HCEC 1CT (cell line): ENCODE measurements at places on chromosomes 2 and 18.

GRCh38 chr2:67453310-67453709 lies 56.2 kb downstream of the ETAA1 start:
- DNase-seq, result peak; percentile 17

DNA sequence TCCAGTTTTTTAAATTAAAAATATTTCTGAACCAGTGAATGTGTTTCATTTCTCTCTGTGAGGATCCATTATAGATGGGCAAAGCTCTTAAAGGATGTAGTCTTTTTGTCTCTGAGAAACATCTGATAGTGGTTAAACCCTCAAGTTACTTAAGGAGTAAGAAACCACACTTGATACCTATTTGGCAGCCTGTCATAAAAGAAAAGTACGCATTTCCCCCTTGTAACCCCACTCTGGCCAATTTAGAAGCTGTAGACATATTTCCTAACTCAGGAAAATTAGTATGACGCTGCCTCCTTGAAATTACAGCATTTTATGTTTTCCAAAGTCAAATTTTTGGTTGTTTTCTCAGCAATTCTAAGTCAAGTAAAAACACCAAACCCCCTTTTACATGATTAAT lies 2.0 kb downstream of the STAT4 start:
- no peak for DNase-seq

- DNase-seq, result no peak
Measured at GRCh38 chr2:236862961-236863728, 222.5 kb upstream of the COPS8 start.

DNA sequence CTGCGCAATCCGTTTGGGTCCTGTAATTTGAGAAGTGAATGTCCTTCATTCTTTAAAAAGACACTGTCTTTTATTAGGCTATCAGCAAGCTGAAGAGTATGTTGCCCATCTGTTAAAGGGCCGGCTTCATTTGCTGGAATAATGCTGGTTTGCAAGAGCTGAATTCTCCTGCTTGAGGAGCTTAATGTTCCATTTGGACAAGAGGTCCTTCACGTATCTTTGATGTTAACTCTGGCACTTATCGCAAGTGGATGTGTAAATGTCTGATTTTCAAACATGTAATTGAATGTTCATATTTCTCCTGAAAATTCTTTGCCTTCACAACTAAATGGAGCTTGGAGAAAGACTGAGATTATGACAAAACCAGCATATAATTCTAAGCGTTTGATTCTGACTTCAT lies 280.8 kb upstream of the NRP2 start:
- no peak for DNase-seq

DNA sequence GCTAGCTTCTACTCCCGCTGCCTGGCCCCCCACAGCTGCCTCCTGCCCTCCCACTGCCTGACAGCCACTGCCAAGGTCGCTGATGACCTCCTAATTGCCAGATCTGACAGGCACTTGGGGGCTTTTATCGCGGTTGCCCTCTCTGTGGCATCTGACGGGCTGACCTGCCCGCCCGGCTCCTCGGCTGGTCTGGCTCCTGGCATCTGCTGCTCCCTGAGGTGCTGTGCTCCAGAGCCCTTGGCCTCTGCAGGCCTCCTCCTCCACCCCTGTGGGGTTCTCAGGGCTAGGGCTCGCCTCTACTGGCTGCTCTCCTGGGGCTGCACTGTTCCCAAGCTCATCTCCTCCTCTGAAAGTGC lies 43.1 kb downstream of the INHBB start:
- DNase-seq, result no peak

- no peak for DNase-seq
Measured at GRCh38 chr2:70999362-70999761, 4.7 kb upstream of the TEX261 start.

- DNase-seq, result no peak
Measured at GRCh38 chr2:166152064-166152463, 24.2 kb upstream of the SCN1A start.

DNA sequence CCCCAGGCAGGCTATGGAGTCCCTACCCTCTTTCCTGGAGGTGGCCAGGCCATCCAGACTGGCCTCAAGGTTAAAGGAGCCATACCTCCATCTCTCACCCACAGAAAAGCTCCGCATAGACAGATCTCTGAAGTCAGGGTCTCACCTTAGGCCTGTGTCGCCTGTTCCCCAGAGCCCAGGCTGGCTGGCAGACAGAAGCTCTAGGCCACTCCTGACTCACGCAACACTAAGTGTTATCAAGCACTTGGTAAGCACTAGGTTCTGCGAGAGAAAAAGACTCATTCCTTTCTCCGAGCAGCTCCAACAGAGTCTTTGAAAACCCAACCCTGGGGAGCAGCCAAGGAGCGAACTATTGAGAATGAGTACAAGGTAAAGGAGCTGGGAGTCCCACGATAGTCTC lies 6.1 kb downstream of the SMAD7 start:
- no peak for DNase-seq

- no peak for DNase-seq
Measured at GRCh38 chr2:39852831-39853230, 73.8 kb upstream of the THUMPD2 start.

- no peak for DNase-seq
Measured at GRCh38 chr18:23824240-23824639, 135.0 kb downstream of the LAMA3 start.

DNA sequence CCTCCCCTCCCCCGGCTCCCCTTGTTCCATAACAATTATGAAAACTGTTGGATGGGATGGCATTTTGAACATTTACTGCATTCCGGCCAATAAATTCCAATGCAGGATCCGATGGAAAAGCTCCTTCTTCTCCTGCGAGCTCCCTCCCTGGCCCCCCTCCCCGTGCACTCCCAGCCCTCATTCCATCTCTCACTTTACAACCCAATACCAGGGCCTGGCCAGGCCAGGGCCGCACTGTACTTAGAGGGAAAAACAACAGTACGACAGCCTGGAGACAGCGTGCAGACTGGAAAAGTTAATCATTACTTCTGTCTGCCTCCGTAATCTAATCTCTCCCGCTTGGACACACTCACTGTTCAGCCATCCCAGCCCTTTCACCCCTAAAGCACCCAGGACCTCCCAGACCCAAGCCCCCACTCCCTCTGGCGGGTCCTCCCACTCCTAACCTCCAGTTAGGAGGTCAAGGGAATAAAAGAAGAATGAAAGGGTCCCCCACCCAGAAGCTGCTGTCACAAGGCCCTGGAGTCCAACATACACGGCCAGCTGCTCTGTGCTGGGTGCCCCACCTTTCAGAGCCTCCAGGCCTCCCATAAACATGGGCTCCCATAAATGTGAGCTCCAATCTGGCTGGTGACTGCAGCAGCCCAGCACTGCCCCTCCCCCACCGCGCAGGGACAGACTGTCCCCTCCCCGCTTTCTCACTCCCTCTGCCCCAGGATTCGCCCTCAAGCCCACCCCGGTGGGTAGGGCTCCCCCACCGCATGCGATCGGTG lies 20.6 kb downstream of the SMAD7 start:
- peak; percentile 36 for DNase-seq

DNA sequence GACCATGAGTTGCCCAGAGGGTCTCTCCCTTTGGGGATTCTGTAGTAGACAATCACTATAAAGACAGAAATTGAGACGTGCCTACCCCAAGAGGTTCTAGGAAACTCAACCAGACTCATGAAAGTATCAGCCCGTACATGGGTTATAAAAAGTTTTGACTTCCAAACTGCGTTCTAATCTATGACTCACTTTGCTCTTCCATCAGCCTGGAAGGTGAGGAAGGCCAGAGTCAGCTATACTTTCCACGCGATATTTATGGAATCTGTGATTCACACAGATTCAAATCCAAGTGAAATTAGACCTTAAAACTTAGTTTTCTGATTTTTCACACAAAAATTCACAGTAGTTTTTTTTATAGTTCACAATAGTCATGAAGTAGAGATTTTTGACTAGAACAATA lies 7.7 kb upstream of the LYPD1 start:
- peak; percentile 45 for DNase-seq

GRCh38 chr2:234715671-234716250 lies 218.9 kb upstream of the ARL4C start:
- DNase-seq, result no peak

GRCh38 chr2:98170076-98170475 lies 83.1 kb downstream of the VWA3B start:
- no peak for DNase-seq

DNA sequence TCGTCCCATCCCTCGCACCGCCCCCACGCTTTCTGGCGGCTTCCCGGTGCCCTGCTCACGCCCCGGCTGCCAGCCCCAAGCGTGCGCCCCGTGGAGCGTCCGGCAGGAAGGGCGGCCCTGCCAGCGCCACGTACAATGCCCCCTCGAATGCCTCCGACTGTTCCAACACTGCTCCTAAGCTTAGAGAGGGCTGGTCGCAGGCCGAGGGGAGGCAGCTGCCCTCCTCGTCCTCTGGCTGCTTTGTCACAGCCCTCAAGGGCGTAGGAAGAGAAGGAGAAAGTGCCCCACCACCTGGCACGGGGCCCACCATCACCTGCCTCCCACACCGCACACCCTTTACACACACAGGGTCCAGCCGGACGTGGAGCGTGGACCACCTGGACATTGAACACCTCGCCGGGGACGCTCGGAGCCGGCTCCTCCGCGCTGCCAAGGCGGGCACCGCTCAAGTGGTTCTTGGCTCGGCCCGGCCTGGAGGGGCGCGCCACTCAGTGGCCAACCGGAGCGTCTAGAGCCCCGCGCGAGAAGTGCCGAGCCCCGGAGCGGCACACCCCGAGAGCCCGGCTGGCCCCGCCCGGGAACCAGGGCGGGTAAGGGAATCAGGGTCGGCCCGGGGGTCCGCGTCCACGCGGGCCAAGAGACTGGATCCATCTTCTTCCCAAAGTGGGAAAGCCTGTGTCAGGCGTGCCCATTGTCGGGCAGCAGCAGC lies 830 bp downstream of the DNER start:
- no peak for DNase-seq

- DNase-seq, result peak; percentile 80
Measured at GRCh38 chr2:65231121-65231520, 3.5 kb downstream of the ACTR2 start.

- no peak for DNase-seq
Measured at GRCh38 chr2:60331115-60331809, 222.2 kb downstream of the BCL11A start.
